ENCODE measurements at places on chromosomes 2 and 18. TPM values are rescaled to one million over a fixed set of nuclear protein-coding genes. Genes with fewer than 3 reads are reported as not detected.

The CFAP65 gene
- total RNA-seq = not detected

The MFSD2B gene
- not detected for total RNA-seq

The RTP5 gene
- not detected for total RNA-seq

- no peak for DNase-seq
Measured at GRCh38 chr2:236171181-236171679, 3.0 kb upstream of the GBX2 start.

DNA sequence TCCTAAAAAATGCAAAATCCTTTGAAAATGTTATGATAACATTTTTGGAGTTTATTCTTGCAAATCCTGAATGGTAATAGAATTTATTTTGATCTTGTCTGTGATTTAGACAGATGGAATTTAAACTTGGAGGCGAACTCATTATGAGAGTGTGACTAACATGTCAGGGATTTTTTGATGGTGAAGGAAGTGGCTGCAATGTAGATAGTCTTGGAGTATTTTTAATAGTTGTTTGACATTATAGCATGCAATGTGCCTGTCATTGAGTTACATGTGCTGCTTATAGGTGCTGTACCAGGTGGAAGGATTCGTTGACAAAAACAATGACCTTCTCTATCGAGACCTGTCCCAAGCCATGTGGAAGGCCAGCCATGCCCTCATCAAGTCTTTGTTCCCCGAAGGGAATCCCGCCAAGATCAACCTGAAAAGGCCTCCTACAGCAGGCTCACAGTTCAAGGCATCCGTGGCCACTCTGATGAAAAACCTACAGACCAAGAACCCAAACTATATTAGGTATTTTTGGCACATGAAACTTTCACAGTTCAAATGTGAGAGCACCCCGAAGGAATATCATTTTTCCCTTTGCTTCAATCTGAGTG lies 141.8 kb downstream of the MYO1B start:
- DNase-seq = peak; percentile 8

- no peak for DNase-seq
Measured at GRCh38 chr2:145827235-145827634, 1307.3 kb upstream of the ZEB2 start.

GRCh38 chr2:159854481-159854880 lies 56.5 kb upstream of the CD302 start:
- no peak for DNase-seq

- no peak for DNase-seq
Measured at GRCh38 chr2:58449286-58450010, 208.3 kb upstream of the FANCL start.

All from MG63 (cell line).